ENCODE measurements at places on chromosomes 6 and 20. TPM values are rescaled to one million over a fixed set of nuclear protein-coding genes. Genes with fewer than 3 reads are reported as not detected.

DNA sequence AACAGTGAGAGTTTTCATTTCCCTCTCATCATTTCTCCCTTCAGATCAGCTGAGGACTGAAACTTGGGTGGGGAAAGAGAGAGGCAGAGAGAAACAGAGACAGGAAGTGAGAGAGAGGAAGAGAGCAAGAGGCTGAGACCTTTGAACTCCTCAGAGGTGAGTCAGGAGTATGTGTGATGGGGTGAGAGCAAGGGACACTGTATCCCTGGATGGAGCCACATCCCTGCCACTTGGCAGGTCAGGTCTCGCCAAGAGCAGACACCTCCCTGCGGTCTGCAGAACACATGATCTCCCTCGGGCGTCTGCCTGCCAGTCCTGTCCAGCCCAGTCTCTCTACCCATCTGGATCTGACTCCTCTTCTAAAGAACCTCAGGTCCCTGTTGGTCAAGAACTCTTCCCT, 62.7 kb upstream of the SYNDIG1 start:
- DNase-seq: no peak

DNA sequence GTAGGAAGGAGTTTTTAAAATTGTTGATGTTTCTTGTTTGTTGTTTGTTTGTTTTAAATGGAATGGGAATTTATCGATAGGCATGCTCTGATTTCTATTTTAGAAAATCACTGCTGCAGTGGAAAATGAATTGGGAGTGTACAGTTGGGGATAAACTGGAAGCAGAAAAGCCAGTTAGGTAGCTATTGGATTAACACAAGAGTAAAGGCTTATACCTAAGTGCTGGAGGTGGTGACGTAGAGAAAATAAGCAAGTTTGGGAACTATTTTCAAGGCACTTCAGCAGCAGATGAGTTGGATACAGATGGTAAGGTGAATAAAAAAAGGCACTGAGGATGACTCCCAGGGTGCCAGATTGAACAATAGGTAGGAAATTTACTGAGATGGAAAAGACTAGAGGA, 164.9 kb downstream of the PLCB4 start:
- DNase-seq: no peak

- DNase-seq: no peak
These were observed 41.4 kb upstream of the TMEM181 start for GRCh38 chr6:158518191-158519127.

GRCh38 chr20:22776369-22776768, 192.0 kb upstream of the FOXA2 start:
- no peak for DNase-seq

DNA sequence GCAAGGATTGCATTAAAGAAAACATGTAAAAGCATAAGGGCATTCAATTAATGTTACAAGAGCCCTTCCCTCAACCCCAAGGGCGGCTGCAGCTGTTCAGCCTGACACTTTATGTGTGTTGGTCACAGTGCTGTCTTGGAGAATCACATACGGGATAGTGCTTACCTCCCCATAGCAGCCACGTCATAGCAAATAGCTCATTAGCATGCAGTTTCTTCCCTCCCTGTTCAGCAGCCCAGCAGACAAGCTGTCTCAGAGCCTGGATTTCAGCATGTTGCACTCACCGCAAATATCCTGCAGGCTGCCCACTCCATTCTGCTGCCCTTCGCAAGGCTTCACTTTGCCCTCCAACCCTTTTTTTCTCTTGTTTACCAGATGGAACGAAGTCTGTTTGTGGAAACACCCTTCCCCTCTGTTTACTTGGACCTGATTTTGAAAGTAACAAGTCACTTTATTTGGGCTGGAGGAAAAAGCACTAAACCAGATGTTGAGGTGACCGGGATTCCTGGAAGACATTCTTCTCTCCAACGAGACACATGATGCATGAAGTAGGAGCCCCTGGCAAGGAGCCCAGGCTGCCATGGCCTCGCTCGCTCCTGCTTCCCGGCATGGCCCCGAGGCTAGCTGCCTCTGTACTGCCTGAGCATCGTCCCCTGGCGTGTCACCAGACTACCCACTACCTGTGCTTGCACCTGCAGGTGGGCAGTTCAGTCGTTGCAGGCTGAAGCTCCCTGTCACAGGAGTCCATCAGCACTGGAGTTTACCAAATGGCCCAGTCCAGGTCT, 151.6 kb upstream of the GMDS start:
- DNase-seq: no peak

SLC2A4RG gene
- total RNA-seq: 81.2 TPM

HLA-DQA2 gene
- total RNA-seq: not detected

GJA10 gene
- not detected for total RNA-seq

DNPH1 gene
- 133 TPM for total RNA-seq
